ENCODE measurements at places on chromosomes 11 and 22.

GRCh38 chr11:67524480-67524808 is 1.2 kb upstream of the CABP2 start:
- DNase-seq: no peak

DNA sequence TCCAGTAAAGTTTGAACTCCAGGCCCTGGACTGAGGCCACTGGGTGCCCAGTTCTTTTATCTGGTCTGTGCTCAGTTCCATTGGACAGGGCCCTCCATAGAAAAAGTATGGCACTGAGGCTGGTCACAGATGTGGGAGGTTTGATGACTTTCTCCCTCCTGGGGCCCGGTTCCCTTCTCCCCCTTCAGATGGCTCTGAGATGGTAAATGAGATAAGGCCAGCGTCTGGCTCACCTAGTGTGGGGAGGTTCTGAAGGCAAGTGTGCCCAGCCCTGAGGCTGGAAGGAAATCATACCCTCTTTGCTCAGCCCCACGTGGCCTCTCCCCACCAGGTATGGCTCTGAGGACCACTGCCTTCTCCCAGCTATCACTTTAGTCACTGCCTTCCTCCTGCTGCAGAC is 1.5 kb upstream of the CLDN5 start:
- no peak for DNase-seq

DNA sequence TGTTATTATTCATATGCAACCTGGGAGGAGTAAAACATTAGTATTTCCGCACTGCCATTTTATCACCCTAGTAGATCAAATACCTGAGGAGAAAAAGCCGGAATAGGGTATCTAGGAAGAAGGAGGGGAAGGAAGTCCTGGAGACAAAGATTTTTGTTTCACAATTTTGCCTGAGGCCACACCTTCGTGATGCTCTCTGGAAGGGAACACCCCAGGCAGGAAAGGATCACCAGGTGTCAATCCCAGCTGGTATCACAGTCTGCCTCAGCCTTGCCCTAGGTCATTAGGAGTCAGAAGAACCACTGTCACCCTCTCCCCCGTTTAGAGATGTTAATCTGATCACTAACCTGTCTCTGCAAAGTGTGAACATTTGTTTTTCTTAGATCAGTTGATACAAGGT is 35.4 kb upstream of the IGSF9B start:
- no peak for DNase-seq

DNA sequence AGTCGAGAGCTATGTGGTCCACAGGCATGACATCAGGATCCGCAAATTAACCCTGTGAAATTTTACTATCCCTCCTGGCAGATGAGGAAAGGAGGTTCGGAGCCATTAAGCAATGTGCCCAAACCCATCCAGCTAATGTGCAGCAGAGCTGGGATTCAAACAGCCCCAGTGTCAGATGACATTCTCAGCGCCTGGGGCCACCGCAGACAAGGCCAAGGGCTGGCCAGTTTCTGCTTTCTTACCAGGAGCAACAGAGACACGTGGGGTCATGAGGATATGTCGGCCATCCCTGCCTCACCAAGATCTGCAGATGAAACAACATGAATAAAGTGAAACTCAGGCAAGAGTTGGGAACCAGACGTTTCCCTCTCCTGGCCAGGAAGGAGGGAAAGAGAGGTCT is 110.2 kb downstream of the TENM4 start:
- DNase-seq: no peak

DNA sequence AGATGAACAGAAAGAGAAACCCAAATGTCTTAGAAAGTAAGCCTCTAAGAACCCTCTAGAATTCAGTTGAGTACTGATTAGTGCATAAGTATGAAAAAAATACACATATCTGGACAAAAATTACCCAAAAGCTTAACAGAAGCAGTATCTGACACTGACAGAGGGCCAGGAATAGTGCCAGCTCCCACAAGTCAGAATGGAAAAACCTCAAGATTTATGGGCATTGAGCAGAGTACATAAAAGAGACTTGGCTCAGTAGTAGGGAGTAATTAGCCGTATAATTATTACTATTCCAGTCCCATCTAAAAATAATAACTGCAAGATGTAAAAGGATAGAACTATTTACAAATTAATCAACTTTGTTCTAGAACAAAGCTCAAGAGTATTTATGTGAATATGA is 834.5 kb downstream of the FAM181B start:
- DNase-seq: no peak

GRCh38 chr11:97732011-97732632 is 1288.6 kb upstream of the CNTN5 start:
- DNase-seq: no peak

DNA sequence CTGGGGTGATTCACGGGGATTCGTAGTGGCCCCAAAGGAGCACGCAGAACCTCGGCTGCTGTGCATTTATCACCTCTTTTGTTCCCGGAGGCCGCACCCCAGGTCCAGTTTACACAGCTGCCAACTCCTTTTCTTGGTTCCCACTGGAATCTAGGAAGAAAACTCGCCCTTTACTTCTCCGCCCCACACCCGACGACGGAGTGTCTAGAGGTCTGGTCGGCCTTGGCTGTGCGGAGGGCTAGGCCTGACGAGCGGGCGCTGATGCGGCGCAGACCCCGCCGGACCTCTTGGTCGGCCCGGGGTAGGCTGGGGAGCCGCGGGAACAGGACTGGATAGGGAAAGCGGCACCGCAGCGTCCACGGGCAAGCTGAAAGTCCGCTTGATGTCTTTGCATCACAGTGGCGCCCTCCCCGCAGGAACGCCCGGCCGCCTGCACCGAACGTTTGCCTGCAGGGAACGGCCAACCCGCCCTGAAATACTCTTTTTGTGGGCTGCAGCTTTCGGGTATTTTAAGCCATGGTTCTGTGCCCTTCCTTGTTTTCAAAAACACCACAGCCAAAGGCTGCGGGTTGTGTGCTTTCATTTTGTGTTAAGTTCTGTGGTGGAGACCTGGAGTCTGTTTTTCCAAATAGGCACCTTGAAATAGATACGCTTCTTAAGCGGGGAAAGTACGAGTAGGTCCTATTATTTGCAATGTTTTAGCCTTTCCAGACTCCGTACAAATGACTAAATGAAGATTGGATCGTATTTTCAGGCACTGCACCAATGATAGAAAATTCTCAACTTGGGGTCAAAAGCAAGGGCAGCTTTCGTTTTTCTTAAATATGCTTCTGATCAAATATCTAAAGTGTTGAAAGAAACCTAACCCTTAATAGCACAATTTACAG is 829 bp upstream of the ZBED5 start:
- DNase-seq: peak; percentile 25

DNA sequence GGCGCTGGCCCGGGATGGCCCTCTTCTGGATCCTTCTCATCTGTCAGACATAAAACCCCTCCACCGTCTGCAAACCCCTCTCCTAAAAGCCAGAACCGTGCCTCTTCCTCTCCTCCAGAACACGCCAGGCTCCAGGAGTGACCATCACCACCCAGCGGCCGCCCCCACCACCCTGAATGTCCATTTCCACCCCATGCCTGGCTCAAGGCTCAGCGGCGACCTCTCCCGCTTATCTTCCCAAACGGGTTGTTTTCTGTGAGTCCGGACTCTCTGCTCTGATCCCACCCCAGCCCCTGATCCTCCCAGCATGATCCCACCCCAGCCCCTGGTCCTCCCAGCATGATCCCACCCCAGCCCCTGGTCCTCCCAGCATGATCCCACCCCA is 37.6 kb downstream of the CELSR1 start:
- DNase-seq: no peak

GRCh38 chr11:112253605-112254242 is 6.9 kb downstream of the PLET1 start:
- DNase-seq: no peak

DNA sequence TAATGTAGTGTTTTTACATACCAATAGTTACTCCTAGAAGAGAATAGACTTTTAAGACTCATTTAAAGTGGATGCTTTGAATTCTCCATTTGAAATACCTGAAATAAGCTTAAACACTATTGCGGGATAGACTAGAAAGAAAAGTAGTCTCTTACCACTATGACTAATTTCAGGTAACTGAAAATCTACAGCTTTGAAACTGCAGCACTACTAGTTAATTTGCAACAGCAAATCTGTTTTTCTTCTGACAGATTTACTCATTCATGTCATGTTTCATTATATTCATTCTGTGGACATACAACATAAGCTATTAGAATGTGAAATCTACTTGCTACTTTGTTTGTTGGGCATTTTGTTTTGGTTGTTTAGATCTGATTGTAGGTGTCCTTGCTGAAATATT is 153.6 kb downstream of the MAML2 start:
- no peak for DNase-seq

DNA sequence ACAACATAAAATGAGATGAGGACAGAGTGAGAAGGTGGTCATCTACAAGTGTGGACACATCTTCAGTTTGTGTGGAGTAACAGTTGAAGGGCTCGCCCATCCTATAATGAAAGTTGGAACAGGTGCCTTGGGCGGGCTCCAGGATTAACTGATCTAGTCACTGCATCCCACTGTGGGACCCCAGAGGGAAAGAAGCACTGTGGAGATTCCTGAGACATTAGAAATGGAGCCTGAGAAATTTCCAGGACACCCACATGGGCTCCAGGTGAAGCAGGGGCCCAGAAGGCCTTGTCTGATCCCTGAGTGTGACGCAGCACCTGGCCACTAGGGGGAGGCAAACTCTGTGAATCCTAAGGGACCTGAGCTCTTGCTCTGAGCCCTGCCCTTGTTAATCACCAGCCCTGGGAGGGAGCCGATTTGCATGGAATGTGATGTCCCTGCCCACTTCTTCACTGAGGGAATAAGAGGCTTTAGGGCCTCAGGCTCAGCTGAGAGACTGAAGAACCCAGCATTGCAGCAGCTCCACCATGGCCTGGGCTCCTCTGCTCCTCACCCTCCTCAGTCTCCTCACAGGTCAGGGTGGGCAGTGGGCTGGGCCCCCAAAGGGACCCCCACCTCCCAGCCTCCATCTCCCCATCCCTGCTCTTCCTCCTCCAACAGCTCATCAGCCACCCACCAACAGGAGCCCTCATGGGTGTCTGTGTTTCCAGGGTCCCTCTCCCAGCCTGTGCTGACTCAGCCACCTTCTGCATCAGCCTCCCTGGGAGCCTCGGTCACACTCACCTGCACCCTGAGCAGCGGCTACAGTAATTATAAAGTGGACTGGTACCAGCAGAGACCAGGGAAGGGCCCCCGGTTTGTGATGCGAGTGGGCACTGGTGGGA is 98.4 kb downstream of the VPREB1 start:
- DNase-seq: peak; percentile 64

GRCh38 chr22:20536590-20537324 is 29.3 kb downstream of the MED15 start:
- no peak for DNase-seq

DNA sequence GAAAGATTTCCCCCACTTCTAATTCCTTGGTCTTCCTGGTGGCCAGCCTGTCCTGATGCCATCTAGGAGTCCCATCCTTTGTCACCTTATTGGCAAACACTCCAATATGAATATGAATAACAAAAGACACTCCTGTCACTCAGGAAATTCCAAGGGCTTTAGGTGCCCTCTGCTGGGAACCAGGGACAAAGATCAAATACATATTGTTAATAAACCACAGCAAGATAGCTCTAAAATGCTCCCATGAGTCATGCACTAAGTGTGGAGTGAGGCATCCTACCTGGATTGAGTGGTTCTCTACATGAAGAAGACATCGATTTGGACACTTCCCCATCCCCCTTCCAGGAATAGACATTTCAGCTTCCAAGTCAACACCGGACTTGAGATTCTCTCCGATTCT is 823.6 kb downstream of the TBC1D22A start:
- no peak for DNase-seq

GRCh38 chr11:19281041-19281440 is 40.3 kb upstream of the E2F8 start:
- no peak for DNase-seq

DNA sequence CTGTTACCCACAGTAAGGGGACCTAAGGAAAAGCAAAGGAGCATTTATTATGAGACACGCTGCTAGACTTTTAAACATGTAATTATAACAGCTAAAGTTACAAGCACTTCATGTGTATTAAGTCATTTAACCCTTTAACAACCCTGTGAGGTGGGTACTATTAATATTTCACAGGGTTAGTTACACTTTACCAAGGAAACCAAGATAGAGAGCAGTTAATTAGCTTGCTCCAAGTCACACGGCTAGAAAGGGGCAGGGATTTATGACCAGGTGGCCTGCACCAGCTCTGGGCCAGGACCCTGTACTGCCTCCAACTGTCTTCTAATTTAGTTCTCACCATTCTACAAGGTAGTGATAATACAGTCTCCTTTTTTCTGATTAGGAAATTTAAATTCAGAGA is 74.9 kb downstream of the RPL27A start:
- DNase-seq: no peak

DNA sequence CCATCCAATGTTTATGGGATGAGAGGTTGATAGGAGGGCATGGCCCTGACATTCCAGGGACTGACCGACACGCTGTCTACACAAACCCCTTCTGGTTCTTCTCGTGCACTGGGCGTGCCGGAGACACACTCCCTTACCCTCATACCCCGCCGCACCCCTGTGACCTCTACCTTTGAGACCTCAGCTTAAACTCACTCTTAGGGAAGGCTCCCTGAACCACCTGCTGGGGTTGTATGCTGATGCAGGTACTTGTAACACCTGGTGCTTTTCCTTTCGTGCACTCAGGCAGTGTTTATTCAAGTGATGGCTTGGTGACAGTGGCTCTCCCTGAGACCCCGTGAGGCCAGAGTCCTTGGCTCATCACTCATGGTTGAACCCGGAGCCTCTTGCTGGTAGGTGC is 12.0 kb downstream of the PPARA start:
- DNase-seq: no peak

- DNase-seq: no peak
Observed at GRCh38 chr11:70068950-70069349, 9.2 kb upstream of the ANO1 start.

DNA sequence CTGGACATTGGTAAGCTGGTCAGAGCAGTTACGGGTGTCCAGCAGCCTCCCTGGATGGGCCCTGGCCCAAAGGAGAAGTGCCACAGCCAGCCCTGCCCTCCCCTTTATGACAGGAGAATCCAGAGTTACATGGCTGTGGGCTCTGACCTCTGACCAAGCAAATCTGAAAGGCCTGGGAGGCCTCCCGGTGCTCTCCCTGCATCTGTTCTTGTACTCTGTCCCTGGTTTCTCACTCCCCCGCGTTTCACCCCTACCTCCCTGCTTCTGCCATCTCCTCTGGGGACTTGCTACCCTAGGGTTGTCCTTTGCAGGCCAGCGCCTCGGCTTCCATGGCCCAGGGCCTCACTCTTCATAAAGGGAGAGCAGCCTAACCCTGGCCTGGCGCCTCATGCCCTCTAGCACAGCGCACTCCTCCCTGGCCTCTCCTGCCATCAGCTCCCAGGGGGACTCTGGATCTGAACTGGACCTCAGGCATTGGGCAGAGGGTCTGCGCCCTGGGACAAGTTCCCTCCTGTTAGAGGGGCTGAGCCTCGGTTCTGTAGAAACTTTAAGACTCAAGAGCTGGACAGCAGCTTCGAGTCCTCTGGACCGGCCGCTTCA is 10.7 kb downstream of the PICK1 start:
- DNase-seq: no peak

GRCh38 chr11:133732109-133732674 is 113.1 kb downstream of the SPATA19 start:
- no peak for DNase-seq
